ENCODE measurements at places on chromosomes 11 and 22.

DNA sequence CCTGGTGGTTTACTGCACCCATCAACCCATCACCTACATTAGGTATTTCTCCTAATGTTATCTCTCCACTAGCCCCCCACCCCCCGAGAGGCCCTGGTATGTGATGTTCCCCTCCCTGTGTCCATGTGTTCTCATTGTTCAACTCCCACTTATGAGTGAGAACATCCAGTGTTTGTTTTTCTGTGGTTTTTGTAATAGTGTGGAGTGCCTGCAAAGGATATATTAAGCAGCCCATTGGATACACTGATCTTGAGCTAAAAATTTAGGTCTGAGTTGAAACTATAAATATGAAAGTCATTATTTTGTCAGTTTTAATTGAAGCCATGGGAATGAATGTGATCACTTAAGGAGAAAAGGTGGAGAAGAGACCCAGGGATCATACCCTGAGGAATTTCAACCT is 23.0 kb downstream of the MRPL48 start:
- DNase-seq, result no peak

DNA sequence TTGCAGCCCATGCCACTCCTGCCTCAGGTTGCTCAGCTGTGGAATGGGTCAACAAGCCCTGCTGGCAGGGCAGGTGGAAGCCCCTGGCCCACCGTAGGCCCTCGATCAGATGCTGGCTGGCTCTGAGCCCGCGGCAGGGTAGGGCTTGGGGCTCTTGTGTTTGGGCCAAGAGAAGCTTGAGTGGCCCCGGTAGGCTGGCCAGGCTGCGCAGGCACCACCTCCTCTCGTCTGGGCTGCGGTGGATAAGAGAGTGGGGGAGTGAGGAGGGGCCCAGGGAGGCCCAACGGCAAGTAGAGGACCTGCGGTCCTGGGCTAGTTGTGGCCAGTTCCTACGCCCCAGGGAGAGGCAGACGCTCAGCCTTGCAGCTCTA is 115.2 kb downstream of the CEP164 start:
- no peak for DNase-seq

DNA sequence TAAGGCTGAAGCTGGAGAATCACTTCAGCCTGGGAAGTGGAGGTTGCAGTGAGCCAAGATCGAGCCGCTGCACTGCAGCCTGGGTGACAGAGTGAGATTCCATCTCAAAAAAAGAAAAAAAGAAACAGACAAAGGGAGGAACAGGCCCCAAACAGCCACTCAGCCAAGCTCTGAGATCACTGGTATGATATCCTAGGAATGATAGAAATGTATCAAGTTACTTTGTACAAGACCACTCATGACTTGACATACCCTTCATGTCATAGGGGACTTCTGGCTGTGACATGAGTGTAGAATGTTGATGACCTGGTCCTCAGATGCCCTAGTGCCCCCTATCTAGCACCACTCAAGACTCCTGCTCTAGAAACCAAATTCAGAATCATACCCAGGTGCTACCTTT is 216.5 kb downstream of the NAV2 start:
- no peak for DNase-seq

DNA sequence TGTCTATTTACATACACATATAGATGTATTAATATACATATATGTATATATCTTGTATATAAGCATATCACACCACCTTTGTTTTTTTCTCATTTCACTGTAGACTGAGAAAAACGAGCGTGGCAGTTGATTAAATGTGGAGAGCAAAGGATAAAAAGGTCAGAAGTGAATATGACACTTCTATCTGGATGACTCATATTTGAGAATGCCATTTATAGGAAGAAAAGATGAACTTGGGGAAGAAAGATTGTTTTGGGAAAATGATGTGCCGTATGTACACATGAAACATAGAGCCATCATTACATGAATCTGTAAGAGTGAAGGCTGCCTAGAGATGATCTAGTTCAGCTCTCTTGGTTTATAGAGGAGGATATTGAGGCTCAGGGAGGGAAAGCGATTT is 28.7 kb downstream of the AMOTL1 start:
- DNase-seq, result no peak

- peak; percentile 83 for DNase-seq
Observed at GRCh38 chr22:24432059-24432853, 4.9 kb downstream of the ADORA2A start.

DNA sequence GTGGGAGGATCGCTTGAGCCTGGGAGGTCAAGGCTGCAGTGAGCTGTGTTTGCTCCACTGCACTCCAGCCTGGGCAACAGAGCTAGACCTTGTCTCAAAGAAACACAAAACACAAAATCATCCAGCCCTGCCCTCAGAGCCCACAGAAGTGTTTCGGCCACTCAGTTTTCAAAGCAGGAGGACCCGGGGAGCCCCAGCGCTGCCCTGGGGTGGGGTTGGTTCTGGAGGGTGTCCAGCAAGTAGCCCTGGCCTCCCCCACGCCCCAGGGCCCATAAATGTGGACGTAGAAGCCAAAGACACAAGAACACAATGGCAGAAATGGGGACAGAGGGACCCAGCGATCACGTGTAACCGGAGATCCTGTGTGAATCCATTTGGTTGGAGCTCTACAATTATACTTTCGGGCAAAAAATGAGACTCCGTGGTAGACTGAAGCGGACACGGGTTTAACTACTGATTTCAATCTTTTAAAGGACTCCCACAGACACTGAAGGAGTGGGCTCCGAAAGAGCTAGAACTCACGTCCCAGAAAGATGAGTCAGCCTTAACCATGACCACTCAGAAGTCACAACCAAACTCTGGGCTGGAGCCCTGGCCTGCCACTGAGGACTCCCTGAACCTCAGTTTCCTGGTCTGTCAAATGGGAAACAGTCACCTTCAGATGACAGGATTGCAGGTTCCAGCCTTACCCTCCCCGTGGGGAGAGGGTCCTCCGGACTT is 9.0 kb upstream of the CYTH4 start:
- no peak for DNase-seq

GRCh38 chr22:40553014-40553554 is 83.4 kb downstream of the MRTFA start:
- DNase-seq, result no peak
